ENCODE measurements at places on chromosomes 11 and 22.

DNA sequence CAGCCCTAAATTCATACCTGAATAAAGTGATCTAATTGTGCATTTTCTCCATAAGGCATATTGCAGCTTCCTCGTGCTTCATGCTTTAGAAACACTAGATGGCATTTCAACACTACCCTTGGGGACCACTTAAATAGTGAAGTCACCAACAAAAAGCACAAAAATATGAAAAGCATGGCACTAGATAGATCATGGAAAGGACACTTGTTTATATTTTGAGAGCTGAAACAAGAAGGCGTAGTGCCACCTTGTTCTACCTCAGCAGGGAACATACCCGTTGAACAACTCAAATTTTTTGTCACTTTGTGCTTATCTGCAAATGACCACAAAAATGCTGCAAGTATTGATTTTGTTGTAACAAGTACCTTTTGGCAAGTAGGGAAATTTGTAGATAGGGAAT, 8.6 kb downstream of the TBCEL start:
- no peak for DNase-seq

DNA sequence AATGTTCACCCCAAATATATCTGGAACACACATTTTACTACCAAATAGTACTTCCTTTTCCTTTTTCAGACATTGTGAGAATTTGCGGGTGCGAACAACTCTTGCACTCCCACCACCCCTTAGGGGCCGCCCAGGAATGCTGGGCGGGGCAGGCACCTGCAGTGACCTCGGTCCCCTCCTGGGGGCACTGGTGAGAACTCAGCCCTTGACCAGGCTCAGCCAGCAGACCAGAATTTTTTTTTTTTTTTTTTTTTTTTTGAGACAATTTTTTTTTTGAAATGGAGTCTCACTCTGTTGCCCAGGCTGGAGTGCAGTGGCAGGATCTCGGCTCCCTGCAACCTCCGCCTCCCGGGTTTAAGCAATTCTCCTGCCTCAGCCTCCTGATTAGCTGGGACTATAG, 75.8 kb downstream of the ARHGAP8 start:
- peak; percentile 23 for DNase-seq

DNA sequence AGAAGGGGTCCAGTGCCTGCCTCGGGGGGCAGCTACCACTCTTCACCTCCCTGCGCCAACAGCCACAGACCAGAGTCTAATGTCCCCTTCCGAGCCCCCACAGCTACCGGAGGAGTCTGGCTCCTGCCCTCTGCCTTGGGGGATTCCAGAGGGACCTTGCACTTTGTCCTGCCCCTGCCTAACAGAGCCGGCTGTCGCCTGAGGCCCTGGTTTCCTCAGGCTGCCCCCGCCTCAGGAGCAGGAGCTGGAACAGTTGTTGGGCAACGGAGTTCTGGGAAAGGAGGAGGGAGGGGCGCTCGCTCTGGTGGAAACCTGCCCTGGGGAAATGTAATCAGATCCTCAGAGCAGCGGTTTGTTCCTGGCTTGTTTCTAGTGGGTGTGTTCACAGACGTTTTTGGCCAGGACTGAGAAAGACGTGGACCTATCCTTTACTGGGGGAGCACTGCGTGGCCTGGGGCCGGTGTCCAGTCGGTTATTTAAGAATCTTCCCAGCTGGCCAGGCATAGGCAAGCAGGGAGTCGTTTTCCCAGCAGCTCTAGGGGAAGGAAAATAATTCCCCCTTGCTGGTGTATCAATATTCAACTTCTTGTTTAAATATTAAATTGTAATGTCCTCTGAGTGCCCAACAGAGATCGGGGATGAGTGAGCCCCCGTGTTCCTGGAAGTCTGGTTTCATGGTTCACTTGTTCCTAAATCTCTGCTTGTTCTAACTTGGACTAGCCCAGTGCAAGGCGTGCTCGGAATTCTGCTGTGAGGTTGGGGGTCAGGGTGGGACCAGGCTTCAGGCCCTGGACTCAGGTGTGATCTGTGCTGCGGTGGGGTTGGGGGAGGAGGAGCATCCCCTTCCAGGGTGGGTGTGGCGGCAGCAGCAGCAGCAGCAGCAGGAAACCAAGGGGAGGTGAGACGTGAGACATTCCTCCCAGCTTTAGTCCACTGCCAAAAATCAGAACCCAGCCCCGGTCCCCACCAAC, 32.1 kb downstream of the A4GALT start:
- DNase-seq, result no peak

- DNase-seq, result no peak
Observed at GRCh38 chr11:69705351-69705811, 1.6 kb upstream of the FGF19 start.

- DNase-seq, result no peak
Observed at GRCh38 chr22:47515384-47516125, 753.1 kb downstream of the TBC1D22A start.

GRCh38 chr22:46239261-46240048, 10.6 kb downstream of the CDPF1 start:
- no peak for DNase-seq

- DNase-seq, result no peak
Observed at GRCh38 chr11:57111619-57112018, 70.1 kb upstream of the LRRC55 start.

GRCh38 chr11:121563003-121563402, 110.2 kb upstream of the SORL1-AS1 start:
- no peak for DNase-seq

- DNase-seq, result no peak
Observed at GRCh38 chr22:25551396-25551795, 13.1 kb upstream of the GRK3 start.

DNA sequence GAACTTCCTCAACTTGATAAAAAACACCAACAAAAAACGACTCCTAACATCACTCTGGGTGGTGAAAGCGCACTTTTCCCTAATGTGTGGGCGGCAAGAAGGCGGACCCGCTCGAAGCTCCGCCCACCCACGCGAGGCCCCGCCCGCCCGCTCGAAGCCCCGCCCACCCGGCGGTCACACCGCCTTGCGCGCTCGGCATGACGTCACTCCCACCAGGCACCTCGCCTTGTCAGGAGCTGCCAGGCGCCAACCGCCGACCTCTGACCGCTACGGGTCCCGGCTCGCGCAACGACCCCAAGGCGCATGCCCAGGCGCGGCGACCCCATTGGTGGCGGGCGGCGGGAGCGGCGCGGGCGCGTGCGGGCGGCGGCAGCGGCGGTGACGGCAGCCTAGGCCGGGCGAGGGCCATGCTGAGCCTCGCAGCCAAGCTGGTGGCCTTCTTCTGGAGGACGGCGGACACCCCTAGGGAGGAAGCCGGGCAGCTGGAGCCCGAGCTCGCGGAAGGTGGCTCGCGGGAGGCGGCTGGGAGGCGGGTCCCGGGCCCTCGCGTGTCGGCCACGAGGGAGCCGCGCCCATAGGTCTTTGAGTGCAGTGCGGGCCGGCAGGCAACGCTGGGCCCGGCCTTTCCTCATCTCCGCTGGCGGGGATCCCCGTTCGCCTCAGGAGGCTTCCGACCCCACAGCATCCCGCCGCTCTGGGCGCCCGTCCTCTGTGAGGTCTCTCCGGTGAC, at the start of gene MOV10L1:
TSS of gene MOV10L1 (plus strand) at position 325 of the 730 bp plus-strand sequence. CDS start at position 408, 83 bp downstream.
- DNase-seq, result peak; percentile 74

GRCh38 chr22:48632646-48633246, 1194.9 kb downstream of the BRD1 start:
- DNase-seq, result no peak

DNA sequence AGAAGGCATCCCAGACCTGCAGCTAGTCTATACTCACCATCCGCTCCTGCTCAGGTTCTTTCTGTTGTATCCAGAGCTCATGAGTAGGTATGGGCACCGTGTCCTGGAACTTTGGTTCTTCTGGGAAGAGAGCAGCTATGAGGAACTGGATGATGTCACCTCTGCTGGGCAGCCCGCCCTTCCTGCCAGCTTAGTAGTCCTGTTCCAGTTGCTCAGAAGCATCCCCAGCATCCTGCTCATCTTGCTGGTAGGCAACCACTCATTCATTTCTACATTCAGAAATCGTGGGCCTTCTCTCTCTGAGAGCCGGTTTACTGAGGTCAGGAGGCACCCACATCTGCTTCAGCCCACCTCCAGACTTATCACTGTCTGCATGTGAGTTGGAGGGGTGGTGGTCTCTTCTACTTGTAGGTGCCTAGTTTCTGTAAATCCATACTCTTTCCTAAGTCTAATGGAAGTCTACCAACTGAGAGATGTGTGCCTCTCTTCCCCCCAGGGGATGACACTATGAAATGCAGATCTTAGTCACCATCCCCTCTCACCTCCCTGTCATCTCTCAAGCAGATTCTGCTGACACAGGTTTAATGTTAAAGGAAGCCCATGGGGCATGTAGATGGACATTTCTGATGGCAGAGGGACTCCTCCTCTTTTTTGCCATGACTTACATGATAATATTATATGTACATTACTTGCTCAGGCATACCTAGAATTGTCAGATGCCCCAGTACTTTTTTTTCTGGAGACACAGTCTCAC, 29.6 kb upstream of the CCDC134 start:
- DNase-seq, result no peak

DNA sequence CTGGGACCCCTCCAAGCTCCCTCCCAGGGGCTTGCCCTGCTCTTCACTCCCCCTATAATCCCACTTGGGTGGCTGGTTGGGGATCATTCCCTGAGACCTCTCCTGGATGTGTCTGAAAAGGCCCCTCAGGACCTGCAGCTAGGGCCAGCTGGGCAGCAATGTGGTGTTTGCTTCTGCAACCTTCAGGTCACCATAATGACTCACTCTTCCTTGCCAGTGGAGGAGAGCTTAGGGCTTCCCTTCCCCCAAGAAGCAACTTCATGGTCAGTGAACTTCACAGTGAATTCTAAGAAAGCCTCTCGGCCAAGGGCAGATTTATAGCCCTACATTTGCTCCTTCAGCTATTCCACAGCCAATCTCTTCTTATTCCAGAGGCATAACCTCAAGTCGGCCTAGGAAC, 45.1 kb upstream of the TSPAN18 start:
- no peak for DNase-seq

DNA sequence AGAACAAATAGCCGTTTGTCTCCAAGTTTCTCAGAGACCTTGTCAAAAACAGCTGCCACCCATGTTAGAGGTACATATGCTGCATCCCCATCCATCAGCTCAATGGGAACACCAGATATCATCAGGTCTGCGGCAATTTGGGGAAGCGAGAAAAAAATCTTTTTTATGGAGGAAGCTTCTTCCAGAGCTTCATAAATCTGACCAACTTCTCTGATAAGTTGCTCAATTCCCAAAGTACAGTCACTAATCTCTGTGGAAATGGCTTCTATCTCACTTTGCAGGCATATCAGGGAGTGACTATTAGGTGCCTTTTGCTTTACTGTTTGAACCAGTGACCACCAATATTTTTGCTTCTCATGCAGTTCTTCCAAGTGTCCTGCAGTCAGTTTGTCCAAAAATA, 34.3 kb upstream of the MRPL17 start:
- peak; percentile 65 for DNase-seq

DNA sequence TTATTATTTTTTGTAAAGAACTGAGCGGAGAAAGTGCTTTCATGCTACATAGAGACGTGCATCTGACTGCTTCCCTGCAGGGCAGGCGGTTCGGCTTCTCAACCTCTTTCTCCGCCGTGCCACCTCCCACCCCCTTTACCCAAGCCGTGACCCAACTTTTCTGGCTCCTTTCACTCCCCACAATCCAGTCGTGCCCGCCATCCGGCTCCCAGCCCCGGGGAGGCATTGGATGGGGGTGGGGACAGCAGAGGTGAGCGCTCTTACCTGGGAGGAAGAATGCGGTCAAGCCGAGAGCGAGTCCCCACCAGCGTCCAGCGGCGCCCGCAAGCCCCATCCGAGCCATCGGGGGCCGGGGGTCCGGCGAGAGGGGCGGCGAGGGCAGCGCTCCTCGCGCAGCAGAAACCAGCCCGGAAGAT, 781 bp downstream of the NECTIN1 start:
- DNase-seq, result no peak

- no peak for DNase-seq
Observed at GRCh38 chr22:31876156-31876920, 68.0 kb upstream of the YWHAH start.

DNA sequence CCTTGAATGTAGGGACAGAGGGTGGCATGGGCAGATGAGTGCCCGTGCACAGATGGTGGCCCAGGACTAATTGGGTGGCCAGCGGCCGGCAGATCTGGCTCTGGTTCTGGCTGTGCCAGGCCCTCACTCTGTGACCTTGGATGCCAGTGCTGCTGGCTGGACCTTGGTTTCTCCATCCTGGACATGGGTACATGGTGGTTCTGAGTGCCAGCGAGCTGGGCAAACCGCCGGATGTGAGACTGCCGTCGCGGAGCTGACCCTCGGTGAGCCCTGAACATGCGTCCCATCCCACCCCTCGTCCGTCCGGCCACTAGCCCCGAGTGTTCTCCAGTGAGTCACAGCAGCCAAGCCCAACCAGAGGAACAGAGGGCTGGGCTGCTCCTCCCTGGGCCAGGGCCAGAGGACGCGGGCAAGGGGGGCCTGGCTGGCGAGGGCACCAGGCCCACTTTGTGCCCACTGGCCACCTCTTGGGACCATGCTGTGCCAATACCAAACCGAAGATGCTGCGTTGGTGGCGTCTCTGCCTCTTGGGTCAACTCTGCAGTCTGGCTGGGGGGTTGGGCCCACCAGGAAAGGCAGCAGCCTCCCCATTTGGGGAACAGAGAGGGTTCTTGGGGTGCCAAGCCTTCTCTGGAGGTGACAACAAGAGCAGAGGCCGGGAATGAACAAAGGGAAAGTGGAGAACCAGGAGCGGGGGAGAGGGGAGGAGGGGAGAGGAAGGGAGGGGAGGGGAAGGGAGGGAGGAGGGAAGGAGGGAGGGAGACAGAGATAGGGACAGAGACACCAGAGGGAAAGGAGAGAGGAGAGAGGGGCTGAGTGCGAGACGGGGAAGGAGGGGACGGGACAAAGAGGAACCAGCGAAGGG, 10.7 kb downstream of the LSP1 start:
- DNase-seq, result peak; percentile 32

DNA sequence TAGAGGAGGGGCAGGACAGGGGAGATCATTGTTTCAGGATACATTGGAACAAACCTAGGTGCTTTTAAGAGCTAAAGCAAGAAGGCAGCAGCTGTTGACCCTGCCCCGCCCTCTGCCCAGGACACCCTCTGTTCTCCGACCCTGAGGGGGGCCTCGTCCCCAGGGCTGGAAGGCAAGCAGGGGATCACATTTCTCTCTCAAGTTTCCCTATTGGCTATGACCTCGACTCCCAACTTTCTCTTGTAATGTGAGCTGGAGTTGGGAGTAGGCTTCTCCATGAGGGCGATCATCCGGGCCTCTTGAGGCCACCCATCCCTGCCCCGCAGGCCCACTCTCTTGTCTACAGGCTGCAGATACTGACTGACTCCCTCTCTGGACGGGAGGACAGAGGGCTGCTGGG, 37.7 kb downstream of the DSCAML1 start:
- DNase-seq, result no peak

DNA sequence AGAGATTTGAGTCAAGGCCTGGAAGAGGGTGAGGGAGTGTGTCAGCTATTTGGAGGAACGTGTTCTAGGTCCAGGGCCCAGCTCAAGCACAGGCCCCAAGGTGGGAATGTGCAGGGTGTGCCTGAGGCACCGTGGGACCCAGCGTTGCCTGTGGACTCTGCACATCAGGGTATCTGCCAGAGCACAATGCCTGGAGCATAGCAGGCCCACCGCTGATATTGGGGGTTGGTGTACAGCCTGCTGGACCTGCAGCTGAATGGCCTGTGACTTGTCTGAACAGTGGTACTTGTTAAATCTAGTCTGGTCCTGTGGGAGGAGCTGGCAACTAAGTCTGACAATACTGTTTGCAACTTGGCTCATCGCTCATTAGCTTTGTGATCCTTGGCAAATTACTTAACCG, 131.7 kb downstream of the GRIK4 start:
- no peak for DNase-seq

All from inflammatory macrophage treated with lipopolysaccharide for 1 hour (primary cell).